ENCODE measurements at places on chromosomes 1 and 21.

DNA sequence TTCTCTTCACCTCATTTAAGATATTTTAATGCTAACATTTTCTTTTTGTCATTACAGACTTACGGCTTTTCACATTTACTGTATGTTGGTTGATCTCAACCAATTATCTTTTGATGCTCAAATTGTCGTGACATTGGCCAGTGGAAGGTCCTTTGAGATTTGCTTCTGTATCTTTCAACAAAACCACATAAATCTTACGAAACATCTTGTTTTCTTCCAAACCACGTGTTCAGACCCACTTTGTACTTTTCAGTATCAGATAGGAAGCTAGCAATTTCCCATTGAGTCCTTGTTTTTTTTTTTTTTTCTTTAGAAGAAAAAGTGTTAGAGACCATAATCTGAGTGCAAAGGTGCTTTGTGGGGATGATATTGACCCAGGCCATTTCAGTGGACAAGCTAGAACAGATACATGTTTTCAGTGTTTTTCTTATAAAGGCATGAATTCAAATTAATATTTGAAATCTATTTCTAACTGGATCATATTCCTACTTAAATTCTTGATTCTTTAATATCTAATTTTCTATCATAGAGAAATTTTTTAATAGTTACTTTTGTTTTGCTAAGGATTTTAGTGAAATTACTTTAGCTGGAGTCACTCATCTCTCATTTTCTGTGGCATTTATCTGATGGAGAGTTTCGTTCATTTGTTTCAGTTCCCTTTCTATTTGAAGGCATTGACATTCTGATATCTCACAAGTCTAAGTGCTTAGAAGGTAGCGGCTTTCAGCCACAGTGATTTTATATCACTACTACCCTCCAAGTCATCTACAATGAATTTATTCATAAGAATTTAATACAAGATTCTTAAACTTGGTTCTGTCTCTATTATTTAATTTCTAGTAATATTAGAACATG is 26.7 kb downstream of the ATG4C start:
- no peak for DNase-seq

DNA sequence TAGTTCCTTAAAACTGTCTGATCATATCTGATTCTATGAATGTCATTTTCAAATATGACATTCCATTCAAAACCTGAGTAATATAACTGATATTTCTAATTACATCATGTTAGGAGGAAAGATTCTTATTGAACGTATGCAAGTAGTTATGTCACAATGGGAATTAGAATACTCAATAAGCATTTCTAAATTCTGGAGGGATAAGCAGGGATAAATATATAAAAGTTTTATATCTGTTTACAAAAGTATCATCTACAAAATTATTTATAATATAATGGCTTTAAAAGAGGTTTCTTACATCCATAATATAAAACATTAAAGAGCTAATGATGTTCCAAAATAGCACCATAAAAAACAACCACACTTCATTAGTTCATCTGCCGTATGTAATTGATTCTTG is at the start of gene OR14A2:
Gene OR14A2 (minus strand): TSS at position 101 of the 400 bp plus-strand sequence.
- no peak for DNase-seq

GRCh38 chr1:8398086-8398485 is 80.2 kb downstream of the SLC45A1 start:
- DNase-seq: no peak

GRCh38 chr21:44919111-44919912 is 1.4 kb downstream of the ITGB2 start:
- DNase-seq: no peak

GRCh38 chr21:35427320-35428000 is 378.4 kb upstream of the RUNX1 start:
- no peak for DNase-seq

Measured in amniotic stem cell (primary cell).